ENCODE measurements at places on chromosomes 16 and 17.

DNA sequence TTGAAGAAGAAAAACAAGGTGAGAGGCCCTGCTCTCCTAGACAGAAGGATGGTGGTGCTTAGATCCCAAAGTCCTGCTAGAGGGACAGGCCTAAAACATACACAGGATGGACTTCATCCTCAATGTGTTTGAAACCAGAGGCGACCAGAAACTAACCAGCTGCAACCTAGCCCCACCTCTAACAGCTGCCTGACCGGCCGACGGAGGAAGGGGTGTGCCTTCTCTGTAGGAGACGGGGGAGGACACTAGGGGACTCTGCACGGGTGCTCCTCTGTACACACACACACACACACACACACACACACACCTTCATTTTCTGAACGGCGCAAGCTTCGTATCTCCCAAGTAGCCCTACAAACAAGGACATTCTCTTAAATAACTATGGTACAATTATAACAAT lies 24.3 kb upstream of the PITPNM3 start:
- DNase-seq: no peak
- peaks cover 58% of the 10 kb centered on the region for H3K36me3 ChIP-seq
- H3K4me3 ChIP-seq: no peak overlapping the region
- no peak overlapping the region for H3K27ac ChIP-seq
- H3K27me3 ChIP-seq: no peaks in the 10 kb centered on the region
- peaks cover 9% of the 10 kb centered on the region for H3K4me1 ChIP-seq

DNA sequence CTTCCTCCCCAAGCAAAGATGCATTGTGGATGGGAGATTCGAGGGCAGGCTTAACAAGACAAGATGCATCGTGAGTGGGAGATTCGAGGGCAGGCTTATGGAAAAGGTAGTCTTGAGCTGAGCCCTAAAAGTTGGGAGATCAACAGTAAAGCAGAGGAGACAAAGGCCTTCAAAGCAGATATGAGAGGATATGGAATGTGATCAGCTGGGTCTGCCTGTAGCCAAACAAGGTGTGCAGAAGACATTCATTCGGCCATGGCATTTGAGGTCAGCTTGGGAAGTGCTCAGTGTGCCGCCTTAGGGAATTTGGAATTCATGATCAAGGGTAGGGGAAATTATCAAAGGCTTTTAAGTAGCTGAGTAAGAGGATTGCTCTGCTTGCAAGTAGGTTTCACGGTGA lies 39.5 kb downstream of the DNAH9 start:
- H3K27ac ChIP-seq: no peak overlapping the region
- H3K4me3 ChIP-seq: no peak overlapping the region
- H3K27me3 ChIP-seq: no peaks in the 10 kb centered on the region
- no peak for DNase-seq
- H3K4me1 ChIP-seq: no peaks in the 10 kb centered on the region
- no peaks in the 10 kb centered on the region for H3K36me3 ChIP-seq

- H3K4me1 ChIP-seq: no peaks in the 10 kb centered on the region
- DNase-seq: no peak
- H3K4me3 ChIP-seq: no peak overlapping the region
- H3K27ac ChIP-seq: no peak overlapping the region
These were observed 213.7 kb downstream of the COPRS start for GRCh38 chr17:31645351-31645750.

DNA sequence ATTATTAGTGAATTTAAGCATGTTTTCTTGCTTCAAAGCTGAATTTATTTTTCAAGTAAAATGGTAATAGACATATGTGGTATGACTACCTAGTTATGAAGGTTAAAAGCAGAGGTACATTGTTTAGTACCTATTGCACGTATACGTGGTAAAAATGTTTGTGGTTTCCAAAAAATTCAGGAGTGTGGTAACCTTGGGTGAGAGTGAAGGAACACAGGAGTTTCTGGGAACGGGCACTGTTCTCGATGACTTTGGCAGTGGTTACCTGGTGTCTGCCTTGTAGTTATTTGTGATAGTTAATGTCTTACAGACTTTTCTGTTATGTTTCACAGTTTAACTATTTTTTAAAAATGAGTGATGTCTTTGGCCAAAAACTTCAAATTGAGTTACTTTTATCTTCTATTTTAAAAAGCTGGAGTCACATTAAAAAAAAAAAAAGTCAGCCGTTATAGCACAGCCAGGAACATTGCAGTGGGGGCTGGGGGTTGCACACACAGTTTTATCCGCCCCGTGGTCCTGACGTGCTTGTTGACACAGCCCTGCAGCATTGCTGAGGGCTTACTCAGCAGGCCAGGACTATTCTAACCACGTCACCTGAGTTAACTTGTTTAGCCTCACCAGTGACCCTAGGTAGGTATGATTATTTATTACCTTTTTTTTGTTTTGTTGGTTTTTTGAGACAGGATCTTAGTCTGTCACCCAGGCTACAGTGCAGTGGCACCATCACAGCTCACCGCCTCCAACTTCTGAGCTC lies 10.9 kb downstream of the JPT2 start:
- H3K27me3 ChIP-seq: no peaks in the 10 kb centered on the region
- no peak for DNase-seq
- no peaks in the 10 kb centered on the region for H3K36me3 ChIP-seq
- peak overlapping the region; percentile 67 for H3K27ac ChIP-seq
- H3K4me3 ChIP-seq: no peak overlapping the region

- no peaks in the 10 kb centered on the region for H3K36me3 ChIP-seq
- no peak overlapping the region for H3K27ac ChIP-seq
- no peak overlapping the region for H3K4me3 ChIP-seq
- H3K27me3 ChIP-seq: no peaks in the 10 kb centered on the region
- no peaks in the 10 kb centered on the region for H3K4me1 ChIP-seq
- no peak for DNase-seq
These were observed 169.0 kb upstream of the ZFHX3 start for GRCh38 chr16:73216932-73217331.

- H3K27me3 ChIP-seq: no peaks in the 10 kb centered on the region
- H3K36me3 ChIP-seq: no peaks in the 10 kb centered on the region
- DNase-seq: peak; percentile 45
- H3K4me1 ChIP-seq: no peaks in the 10 kb centered on the region
- no peak overlapping the region for H3K4me3 ChIP-seq
These were observed 208.7 kb downstream of the MAP2K4 start for GRCh38 chr17:12229335-12229734.
